Smooth muscle cell of the brain vasculature (primary cell): ENCODE measurements at places on chromosomes 12 and 14.

- no peak for DNase-seq
These were observed 11.8 kb upstream of the CEBPE start for GRCh38 chr14:23130871-23131270.

- no peak for DNase-seq
These were observed 4.2 kb upstream of the ASPG start for GRCh38 chr14:104081261-104081835.

GRCh38 chr12:92695577-92695976 is 7.2 kb upstream of the PLEKHG7 start:
- no peak for DNase-seq

GRCh38 chr12:66663611-66664010 is 15.3 kb downstream of the GRIP1 start:
- no peak for DNase-seq

DNA sequence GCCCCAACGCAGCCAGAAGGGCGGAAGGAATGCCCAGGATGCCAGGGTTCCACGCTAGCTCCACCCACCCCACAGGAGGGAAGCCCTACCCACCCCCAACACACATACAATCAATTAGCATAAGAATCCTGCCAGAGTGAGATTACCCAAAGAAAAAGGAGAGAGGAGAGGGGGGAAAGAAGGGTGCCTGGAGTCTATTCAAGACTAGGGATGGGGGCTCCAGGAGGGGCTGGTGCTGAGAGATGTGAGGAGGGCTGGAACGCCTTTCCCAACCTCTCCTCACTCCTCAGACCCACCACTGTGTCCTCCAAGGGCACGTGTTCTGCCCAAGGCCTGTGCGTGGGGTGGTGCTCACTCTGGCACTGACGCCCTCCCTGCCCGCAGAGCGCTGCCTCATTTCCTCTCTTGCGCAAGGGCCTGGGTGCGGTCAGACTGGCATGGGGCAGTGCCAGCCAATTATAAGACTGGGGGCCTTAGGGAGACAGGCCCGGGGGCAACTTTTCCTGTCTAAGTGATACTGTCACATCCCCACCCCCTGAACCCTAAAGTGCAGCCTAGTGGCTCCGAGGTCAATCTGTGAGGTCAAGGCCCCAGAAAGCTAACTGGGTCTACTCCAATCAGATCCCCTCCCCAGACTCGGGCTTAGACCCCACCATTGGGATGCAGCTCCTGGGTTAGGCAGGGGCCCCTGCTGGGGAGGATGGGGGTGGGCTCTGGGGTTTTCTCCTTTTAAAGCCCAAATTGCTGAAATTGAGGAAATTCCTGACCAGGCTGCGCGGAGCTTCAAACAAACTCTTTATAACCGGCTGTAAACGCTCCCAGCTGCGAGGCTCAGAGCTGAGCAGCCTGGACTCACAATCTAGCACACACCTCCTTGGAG is 10.2 kb upstream of the ITGB7 start:
- no peak for DNase-seq

- no peak for DNase-seq
These were observed 48.7 kb upstream of the CDKN3 start for GRCh38 chr14:54348001-54348611.
